ENCODE measurements at places on chromosomes 5 and 9. TPM values are rescaled to one million over a fixed set of nuclear protein-coding genes. Genes with fewer than 3 reads are reported as not detected.

Gene PROB1
- 0.34 TPM for total RNA-seq

Gene IFNA21
- not detected for total RNA-seq

Gene GALNT12
- 6.0 TPM for total RNA-seq

Gene ITK
- total RNA-seq, result 1.1 TPM

Gene TLX3
- not detected for total RNA-seq

Gene IER5L
- total RNA-seq, result 16.1 TPM

Gene PCSK5
- 10.2 TPM for total RNA-seq

Gene CACNA1B
- total RNA-seq, result not detected

Gene SPATA31E1
- not detected for total RNA-seq

Gene GRIN3A
- total RNA-seq, result not detected

Gene RANBP17
- total RNA-seq, result 5.1 TPM

Gene IL13
- total RNA-seq, result not detected

Gene ARID3C
- total RNA-seq, result not detected

Gene CBY3
- not detected for total RNA-seq

Data from lower leg skin (tissue), 4 donors.